Ecto neural progenitor cell (in vitro differentiated cells): ENCODE measurements at places on chromosomes 6 and 20.

GRCh38 chr6:45031601-45032000 is 296.5 kb upstream of the RUNX2 start:
- no peak for DNase-seq

DNA sequence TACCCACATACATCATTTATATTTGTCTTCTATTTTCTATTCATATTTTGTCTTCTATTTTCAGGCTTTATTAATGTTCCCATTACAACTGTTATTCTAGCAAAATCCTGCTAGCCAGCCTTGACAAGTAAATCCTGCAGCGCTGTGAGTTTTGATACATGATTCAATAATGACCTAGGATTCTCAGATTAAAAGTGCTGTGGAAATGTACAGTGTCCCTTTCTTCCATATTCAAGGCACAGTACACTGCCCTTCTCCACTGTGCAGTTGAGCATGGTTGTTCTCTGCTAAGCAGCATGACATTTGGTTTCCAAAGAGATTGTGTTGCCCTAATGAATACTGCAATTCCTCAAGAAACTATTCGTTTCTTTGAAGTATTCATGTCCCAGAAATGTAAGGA is 5.8 kb upstream of the HEY2 start:
- DNase-seq: no peak

DNA sequence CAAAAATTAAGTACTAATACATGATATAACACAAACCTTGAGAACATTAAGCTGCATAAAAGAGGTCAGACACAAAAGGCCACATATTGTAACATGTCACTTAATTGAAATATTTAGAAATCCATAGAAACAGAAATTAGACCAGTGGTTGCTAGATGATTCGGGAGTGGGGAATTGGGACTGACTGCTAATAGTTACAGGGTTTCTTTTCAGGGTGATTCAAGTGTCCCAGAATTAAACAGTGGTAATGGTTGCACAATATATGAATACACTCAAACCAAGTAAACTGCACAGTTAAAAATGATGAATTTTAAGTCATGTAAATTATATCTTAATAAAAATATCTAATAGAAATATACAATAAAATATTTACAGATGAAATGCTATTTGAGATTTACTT is 174.5 kb downstream of the WDR27 start:
- DNase-seq: no peak

- no peak for DNase-seq
Measured at GRCh38 chr6:51411496-51412125, 592.9 kb downstream of the TFAP2B start.

DNA sequence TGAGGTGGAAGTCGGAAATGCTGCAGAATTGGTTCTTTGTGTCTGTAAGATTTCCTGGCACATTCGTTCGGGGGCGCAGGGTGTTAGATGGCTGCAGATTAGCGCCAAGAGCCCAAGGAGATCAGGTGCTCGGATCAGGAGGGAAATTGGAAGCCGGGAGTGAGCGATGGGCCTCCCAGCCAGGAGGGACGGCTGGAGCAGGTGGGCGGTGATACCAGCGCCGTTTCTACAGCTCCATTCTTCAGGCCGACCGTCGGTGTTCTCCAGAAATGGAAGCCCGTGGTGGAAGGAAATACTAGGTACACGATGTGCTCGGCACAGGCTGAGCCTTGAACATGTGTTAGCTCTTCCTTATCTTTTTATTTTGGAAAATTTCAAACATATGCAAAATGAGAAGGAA is 6.5 kb downstream of the SIRPA start:
- DNase-seq: no peak

DNA sequence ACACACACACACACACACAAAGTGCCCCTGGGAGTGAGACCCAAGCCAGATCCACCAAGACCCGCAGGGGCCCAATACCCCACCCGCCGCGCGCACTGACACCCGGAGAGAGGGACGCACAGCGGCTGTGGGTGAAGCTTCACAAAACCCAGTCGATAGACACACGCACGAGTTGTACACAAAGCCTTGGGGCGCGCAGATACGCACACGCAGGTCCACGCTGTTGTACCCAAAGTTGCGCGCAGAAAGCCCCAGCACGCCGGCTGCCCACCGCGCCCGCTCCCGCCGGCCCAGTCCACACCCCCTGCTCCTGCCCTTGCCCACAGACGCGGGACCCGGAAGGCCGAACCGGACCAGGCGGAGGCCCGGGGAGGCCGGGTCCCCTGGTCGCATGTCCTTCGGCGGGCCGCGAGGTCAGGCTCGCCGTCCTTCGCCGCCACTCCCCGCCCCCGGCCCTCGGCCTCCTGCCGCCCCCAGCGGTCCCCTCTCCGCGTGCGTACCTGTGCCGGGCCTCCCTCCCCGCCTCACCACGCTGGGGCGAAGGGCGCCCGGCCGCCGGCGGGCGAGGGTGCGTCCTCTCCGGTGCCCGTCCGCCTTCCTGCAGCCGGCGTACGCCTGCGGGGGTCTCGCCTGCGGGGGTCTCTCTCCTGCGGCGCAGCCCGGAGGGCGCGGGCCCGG is at the start of gene TMEM74B:
Gene TMEM74B (minus strand): TSS at position 344 of the 678 bp plus-strand sequence. CDS start 1,180 bp downstream, outside the sequence.
- DNase-seq: no peak

- no peak for DNase-seq
Measured at GRCh38 chr6:1817033-1817761, 207.5 kb downstream of the FOXC1 start.

DNA sequence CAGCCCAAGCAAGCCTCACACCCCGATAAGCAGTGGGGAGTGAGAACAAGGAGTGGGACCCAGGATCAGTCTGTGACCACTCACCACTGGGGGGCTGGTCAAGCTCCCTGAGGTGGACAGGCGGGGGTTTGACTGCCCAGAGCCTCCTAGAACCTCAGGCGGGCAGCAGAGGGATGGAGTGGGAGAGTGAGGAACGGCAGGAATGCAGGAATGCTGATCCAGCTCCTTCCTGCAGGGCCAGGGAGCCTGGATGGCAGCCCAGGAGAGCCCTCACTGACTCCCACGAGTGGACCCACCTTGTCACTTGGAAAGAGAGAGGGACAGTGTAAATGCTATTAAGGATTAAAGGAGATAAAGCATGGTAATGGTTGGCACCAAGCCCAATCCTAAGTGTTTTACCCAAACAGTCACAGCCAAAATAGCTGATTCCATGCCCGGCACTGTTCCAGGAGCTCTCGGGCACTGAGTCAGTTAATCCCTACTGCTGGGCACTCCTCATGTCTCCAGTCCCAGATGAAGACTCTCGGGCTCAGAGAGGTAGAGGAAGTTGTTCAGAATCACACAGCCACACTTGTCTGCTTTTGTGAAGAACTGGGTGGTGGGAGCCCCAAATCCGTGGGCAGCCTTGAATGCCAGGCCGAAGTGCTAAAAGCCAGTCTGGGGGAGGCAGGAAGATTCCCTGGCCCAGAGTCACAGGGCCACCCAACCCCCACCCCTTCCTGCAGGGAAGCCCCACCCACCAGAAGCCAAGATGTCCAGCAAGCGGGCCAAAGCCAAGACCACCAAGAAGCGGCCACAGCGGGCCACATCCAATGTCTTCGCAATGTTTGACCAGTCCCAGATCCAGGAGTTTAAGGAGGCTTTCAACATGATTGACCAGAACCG is 3.1 kb downstream of the MYL9 start:
- no peak for DNase-seq

- DNase-seq: no peak
Measured at GRCh38 chr6:147991961-147992360, 350.7 kb upstream of the SASH1 start.

- no peak for DNase-seq
Measured at GRCh38 chr6:88730611-88731011, 232.8 kb downstream of the RNGTT start.

GRCh38 chr20:62830821-62831220 is 14.0 kb downstream of the COL9A3 start:
- no peak for DNase-seq

DNA sequence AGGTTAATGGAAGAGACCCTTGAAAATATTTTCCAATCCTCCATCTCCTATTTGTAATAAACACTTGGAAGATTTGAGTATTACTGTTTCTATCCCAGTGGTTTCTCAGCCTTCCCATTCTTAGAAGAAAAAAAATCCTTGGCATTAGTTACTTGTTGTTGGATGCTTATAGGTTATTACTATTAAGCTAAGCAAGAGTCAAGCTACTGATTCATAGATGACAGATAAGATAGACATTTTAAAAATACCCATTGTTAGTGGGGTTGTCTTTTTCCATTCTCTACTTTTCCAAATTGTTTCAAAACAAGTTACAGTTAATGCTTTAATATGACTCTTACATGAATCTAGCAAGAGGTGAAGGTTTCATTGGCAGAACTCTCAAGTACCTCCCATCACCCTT is 158.5 kb downstream of the HIVEP2 start:
- DNase-seq: no peak

GRCh38 chr20:32337937-32338661 is 20.0 kb upstream of the ASXL1 start:
- DNase-seq: no peak

DNA sequence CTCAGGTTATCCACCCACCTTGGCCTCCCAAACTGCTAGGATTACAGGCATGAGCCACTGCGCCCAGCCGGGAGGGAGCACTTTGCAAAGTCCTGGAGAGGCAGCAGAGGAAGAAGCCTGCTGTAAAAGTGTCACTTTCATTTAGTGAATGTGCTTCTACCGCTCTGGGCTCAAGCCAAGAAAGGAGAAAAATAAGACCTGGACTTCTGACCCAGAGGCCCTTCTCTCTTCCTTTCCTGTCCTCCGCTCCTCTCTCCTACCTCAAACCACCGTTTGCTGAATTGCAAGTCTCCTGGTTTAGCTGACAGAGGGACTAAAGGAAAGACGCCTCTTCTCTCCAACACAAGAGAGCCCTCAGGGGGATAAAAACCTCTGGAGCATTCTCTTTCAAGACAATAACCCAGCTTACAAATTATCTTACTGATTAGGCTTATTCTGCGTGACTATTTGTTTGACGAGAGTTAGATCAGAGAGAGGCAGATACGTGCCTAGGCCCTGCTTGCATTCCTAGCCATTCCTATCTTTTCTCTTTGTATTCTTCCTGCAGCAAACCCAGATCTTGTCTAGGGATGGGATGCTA is 84.2 kb upstream of the SLC22A23 start:
- DNase-seq: peak; percentile 34

DNA sequence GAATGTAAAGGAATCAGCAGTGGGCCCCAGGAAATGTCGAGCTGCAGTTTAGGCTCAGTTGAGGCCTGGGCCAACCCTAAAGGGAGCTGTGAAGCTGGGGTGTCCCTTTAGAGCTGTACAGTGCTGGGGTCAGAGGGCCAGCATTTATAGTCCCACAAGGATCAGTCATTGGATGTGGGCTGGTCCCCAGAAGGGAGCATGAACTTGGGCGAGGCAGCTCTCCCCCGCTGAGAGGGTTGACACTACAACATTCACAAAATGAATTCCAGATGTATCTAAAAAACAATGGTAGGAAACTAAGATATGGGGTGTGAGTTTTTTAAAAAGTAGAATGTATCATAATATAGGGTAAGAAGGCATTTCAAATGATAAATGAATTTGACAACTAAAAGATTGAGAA is 29.7 kb upstream of the TMX4 start:
- no peak for DNase-seq

GRCh38 chr6:124479991-124480430 is 482.2 kb upstream of the RNF217 start:
- DNase-seq: no peak

- DNase-seq: no peak
Measured at GRCh38 chr6:96803106-96803481, 34.2 kb downstream of the GPR63 start.

DNA sequence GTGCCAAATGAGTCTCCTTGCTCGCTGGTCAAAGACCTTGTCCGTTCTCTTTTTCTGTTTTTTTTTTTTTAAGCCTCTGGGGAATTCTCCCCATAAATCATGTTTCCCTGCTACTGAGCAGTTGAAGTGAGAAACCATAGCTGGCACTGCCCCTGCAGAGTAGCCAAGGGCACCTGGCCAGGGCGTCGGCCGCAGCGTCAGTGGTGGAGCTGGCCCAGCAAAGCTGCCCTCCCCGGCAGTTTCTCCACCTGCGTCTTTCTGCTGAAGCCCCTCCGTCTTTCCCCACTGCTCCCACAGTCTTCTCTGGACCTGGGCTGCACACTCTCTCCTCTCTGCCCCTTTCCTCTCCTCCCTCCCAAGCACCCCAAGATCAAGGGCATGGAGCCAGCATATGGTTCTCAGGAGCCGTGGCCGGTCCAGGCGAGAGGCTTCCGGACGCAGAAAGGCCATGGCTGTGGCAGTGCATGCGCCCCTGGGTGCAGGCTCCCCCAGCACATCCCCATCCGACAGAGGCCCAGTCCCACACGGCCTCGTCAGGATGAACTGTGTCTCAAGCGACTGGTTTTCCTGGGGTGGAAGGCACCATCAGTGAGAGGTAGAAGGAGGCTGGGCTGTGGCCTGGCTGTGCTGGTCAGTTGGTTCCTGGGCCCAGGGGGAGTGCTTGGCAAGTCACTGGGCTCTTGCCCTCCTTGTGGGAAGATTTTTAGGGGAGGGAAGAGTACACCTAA is 218.1 kb downstream of the ERMARD start:
- peak; percentile 36 for DNase-seq

GRCh38 chr6:44138717-44139350 is 11.5 kb downstream of the TMEM63B start:
- DNase-seq: peak; percentile 71

DNA sequence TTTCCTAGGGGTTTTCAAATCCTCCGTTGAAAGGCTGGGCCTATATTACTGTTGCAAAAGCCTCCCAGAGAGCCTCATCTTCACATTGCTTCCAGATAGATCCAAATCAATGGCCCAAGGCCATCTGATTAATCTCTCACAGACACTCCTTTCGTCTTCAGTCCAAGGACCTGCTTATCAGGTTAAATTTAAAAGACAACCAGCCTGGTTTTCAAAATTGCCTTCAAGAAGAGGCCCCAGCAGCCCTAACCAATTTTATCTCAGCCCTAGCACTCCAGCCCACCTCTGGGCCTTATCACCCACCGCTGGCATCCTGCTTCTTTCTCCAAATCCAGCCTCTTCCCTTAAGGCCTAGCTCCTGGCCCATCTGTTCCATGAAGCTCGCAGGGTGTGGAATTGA is 15.5 kb upstream of the CCND3 start:
- DNase-seq: no peak

- no peak for DNase-seq
Measured at GRCh38 chr6:11245381-11246256, 13.2 kb upstream of the NEDD9 start.

GRCh38 chr20:13670160-13670559 is 31.4 kb upstream of the TASP1 start:
- DNase-seq: no peak

DNA sequence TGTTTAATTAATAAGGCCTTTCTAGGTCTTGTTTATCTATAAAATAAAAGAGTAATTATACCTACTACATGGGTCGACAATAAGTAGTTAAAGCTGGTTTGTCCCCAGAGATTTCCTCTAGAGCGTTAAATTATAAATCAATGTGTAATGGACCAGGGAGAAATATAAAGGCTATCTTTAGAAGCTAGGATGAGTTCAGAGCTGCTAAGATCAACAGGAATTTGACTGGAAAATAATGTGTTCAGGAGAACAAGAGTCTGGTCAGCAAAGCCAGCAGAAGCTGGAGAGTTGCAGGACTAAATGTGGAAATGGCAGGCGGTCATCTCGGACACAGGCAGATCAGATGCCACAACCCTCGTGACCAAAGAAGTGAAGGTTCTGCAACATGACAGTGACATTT is 428.8 kb downstream of the EPM2A start:
- no peak for DNase-seq

- no peak for DNase-seq
Measured at GRCh38 chr6:12185081-12185673, 105.0 kb upstream of the EDN1 start.

GRCh38 chr6:164731539-164731938 is 577.9 kb downstream of the C6orf118 start:
- DNase-seq: no peak
